Non-pigmented ciliary epithelial cell (primary cell): ENCODE measurements at places on chromosomes 4 and X.
A peak's percentile ranks its signal among the peaks of the same experiment; 100 is the strongest.

DNA sequence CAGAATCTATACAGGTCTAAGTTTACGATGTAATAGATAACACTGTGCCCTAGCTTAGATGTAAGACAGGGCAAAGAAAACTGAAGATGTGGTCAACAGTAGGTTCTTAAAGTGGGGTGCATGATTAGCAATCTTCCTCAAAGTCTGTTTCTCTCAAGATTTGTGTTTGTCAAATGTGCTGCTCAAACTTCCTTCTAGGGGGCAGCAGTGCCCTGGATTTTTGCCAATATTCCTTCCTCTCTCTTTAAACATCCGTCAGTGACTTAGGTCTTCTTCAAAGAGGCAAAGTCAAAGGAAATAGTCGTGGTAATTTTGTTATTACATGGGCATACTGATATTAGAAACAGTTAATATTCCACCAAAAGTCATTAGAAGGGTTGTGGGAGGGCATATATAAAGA lies 4.2 kb upstream of the PDHA2 start:
- DNase-seq, result no peak

DNA sequence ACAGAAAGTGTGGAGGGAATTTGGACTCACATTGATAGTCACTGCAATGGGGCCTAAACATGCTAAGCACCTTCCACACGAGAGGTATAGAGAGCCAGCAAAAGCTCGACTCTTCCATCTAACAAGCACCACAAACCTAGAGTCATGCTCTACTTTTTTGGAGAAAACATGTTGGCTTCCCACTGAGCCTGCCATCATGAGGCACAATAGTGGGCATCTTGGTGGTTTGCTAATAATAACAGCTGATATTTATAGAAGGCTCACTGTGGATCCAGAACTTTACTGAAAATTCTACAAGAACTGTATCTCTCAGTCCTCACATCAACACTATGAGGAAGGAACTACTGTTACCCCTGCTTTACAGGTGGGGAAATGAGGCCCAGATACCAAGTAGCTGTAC lies 26.6 kb downstream of the MAML3 start:
- no peak for DNase-seq

GRCh38 chrX:45745479-45745878 lies 544.8 kb upstream of the DIPK2B start:
- DNase-seq, result no peak

DNA sequence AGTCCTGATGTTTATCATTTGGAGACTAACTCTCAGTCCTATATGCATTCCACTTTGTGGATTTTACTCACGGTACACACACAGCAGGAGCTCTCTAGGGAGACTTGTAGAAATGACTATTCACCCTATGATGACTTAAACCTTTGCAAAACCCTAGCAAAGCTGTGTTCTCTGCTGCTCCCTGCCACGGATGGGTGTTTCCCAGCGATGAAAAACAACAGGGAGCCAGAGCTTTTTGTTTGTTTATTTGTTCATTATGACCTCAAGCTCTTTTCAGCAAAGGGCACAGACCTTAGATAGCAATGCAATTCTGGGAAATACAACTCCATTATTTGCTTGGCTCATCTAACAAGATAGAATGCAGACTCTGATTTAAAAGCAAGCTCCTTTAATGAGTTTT lies 156.6 kb downstream of the GRIA3 start:
- DNase-seq, result no peak

DNA sequence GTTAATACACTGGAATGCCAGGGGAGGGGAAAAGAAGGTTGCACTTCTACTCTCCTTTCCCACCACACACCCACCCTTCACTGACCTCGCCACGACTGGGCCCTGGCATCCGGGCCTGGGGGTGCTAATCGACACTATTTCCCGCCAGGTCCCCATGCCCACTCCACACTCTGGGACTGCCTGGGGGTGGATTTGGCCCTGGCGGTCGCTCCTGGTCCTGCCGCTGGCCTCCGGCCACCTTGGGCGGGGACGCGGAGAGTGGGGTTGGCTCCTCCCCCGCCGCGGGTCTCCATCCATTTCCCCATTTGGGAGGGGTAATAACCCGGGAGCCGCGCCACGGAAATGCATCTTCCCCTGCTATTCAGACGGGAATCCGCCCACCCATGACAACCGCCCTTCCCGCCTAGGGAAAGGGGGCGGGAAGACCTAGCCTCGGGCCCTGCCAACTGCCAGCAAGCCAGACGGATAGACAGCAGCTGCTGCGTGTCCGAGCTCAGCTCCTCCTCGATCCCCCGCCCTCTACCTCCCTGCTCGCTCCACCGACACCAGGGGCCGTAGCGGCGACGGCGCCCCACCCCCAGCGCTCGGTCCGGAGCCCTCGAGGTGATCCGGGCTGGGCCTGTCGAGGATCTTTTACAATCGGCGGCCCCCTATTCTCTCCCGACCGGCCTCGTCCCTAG lies 78.1 kb downstream of the RLIM start:
- peak; percentile 48 for DNase-seq

- no peak for DNase-seq
Observed at GRCh38 chr4:52869656-52870055, 7.5 kb downstream of the RASL11B start.

DNA sequence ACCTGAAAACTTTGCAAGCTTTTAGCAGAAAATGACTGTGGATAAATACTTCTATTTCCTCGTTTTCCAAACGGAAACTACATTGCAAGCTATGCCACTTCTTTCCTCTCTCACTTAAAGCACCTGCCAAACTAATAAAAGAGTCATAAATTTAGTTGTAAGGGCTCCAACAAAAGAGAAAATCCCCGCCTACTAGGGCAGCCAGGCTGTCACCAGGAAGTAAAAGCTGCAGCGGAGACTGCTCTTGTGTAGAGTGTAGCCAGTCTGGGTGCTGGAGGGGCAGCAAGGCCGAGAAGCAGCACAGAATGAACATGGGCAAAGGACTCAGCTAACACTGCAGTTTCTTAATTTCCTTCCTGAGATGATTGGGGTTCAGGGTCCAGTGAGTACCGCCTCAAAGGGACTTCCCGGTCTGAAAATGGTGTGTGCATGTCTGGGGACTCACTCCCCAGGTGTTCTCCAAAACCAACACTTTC lies 89.3 kb upstream of the MAML3 start:
- no peak for DNase-seq

DNA sequence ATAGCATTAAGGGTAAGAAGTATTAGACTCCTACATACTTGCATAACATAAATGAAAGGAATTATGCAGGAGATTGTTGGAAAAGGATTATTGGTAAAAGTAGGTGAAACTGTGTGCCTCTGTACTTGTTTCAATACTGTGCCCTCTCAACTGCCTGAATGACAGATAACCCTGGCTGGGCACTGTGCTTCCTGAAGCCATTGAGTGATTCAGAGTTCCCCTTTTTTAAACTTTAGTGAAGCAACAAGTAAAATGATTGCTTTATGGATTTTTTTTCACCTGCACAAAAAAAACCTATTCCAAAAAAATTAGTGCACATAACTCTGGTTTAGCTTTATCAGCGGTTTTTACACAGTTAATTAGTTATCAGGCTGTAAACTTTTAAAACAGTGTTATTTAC lies 204.8 kb downstream of the TRAM1L1 start:
- DNase-seq, result no peak

DNA sequence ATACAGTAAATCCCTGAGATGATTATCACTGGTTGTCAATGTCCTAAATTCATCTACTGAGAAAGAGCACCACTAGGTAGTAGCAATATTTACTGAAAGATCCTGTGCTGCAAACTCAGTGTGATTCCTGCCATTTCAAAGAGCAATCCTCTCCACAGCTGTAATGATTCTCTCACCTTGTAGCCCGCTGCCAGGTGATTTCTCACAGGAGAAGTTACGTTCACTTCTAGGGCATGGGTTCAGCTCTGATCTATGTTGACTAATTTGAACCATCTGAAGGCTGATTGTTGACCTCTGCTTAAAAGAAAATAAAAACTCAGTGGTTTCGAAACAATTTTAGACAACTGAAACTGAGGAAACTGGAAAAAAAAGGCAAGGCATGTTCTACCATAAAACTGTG lies 197.0 kb downstream of the FAT4 start:
- DNase-seq, result no peak

- no peak for DNase-seq
Observed at GRCh38 chr4:147548256-147548655, 67.4 kb downstream of the EDNRA start.
